ENCODE measurements at places on chromosomes 12 and 14.

DNA sequence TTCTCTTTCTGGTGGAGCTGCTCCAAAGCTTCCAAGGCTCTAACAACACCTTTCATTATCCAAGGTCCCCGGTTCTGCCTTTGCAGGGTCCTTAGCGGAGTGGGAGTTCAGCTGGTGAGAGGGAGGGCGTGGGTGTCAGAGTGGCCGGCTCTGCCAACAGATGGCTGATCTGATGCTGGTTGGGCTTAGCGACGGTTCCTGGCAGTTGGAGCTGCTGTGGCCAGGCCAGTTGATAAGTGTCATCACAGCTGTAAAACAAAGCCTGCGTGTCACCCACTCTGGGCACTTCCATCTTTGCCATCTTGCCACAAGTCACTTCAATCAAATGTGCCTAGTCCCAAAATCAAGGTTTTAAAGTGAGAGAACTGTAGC, 36.3 kb downstream of the RIN3 start:
- no peak for DNase-seq

DNA sequence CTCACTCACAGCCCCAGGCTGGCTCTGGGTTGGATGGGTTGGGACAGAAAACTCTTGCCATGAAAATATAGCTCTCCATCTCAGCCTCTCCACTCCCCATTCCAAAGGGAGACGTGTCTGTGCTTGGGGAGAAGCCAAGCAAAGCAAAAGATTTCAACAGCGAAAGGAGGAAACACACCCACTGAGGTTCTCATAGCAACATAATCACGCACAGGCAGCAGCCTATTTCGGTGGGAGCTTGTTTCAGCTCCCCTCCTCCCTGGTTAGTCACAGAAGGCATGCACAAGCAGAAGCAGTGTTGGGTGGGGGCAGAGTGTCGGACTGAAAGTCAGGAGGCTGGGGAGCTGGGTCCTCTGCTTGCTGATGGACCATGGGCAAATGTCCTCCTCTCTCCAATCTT, 1.9 kb upstream of the PRMT8 start:
- DNase-seq, result no peak

DNA sequence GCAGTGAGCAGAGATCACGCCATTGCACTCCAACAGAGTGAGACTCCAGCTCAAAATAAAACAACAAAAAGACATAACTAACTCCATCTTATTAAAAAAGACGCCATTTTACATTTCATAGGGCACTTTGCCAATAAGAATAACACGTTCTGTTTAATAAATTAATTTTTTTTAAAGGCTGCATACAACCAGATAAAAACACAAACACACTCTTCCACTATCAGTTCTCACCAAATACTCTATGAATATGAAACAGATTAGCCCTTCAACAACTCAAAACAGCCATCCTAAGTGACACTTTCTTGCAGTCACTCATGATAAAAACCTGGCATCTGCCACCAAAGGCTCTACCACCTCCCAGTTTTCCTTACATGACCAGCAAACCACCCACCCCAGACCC, 16.1 kb downstream of the AICDA start:
- no peak for DNase-seq

- no peak for DNase-seq
Observed at GRCh38 chr12:101566318-101566717, 28.5 kb upstream of the MYBPC1 start.

- DNase-seq, result no peak
Observed at GRCh38 chr12:120999191-121000120, 16.8 kb downstream of the C12orf43 start.

DNA sequence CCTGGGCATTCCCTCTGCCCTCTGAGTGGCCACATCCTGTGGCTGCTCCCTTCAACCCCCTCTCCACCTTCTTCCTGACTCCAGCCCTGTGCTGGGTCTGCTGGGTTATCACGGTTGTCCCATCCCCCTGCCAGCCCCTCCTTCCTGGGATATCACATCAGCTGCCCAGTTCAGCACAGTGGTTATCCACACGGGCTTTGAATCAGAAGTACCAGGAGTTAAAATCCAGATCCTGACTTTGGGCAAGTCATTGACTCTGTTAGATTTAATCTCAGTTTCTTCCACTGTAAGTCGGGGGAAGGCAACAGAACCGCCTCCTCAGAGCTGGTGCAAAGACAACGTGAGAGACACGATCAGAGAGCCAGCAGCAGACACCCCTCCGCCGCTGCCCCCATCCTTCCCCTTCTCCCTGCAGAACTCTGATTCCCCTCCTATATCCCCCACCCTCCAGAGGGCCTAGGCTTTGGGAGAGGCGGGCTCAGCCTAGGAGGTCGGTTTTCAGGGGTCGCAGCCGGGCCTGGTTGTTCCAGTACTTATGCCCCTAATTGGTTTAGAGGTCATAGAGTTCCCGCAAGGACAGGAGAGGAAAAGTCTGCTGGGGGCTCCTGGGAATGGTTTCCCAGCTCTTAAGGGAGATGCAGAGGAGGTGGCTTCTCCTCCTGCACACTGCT, 42.5 kb downstream of the PRIMA1 start:
- no peak for DNase-seq

DNA sequence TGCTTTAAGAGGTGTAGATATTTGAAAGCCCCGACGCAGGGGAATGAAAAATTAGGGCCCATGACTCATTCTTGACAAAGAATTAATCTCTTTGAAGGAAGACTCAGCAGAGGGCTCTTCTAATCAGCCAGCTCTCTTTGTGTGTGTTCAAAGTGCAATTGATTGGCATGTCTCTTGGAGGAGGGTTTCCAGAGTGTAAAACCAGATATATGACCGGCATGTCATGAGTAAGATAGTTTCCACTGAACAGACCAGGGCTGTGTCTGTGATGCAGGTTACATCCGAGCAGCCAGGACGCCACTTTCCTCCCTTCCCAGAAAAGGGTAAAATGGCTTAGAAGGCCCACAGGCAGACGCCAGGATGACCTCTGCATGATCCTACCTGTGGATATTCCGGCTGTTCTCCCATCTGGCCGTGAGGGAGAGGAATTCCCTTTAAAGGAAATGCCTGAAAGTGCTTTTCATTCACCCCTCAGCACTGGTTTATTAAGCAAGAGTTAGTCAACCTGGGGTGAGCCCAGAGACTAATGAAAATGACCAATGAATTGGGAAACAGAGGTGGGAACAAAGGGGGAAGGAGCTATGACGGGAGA, 7.2 kb upstream of the KRT75 start:
- no peak for DNase-seq

- DNase-seq, result no peak
Observed at GRCh38 chr12:42932936-42933335, 343.4 kb upstream of the PRICKLE1 start.

- no peak for DNase-seq
Observed at GRCh38 chr14:74702293-74702692, 10.6 kb downstream of the AREL1 start.

DNA sequence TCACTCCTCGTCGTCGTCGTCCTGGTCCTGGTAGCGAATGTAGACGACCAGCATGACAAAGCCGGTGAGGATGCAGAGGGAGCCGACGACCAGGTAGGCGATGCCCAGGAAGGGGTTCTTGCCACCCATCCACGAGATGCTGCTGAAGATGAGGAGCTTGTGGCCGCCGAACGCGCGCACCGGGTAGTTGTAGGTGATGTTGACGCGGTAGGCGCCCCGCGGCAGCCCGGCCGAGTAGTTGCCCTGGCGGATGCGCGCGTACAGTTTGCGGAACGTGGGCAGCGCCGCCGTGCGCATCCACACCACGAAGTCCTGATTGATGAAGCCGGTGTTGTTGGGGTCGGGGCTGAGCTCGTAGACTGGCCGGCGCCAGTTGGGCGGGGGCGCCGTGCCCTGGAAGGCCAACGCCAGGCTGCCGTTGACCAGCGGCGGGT, 1.0 kb downstream of the TMEM30B start:
- peak; percentile 25 for DNase-seq

- no peak for DNase-seq
Observed at GRCh38 chr12:45879363-45879895, 110.9 kb downstream of the SCAF11 start.

- no peak for DNase-seq
Observed at GRCh38 chr12:128025589-128026245, 241.3 kb upstream of the TMEM132C start.

GRCh38 chr12:6697584-6698351, 2.8 kb downstream of the PIANP start:
- no peak for DNase-seq

DNA sequence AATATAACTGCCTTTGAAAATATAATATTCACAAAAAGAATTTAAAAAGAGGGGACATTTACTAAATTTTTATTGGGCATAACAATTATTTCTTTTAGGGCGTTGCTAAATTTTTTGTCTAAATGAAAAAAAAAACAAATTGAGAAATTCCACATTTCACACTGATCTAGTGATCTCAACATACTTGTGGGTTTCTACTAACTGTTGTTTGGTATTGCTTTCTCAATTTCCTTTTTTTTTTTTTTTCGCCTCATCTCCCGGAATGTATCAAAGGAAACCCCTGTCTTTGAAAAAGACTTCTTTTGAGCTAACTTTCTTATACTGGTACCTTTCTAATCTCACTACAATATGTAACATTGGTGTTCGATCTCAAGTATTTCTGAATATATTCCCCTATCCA, at the start of gene CLEC4D:
TSS of gene CLEC4D (plus strand) at position 248 of the 400 bp plus-strand sequence. CDS start 230 bp downstream, outside the sequence.
- DNase-seq, result no peak

DNA sequence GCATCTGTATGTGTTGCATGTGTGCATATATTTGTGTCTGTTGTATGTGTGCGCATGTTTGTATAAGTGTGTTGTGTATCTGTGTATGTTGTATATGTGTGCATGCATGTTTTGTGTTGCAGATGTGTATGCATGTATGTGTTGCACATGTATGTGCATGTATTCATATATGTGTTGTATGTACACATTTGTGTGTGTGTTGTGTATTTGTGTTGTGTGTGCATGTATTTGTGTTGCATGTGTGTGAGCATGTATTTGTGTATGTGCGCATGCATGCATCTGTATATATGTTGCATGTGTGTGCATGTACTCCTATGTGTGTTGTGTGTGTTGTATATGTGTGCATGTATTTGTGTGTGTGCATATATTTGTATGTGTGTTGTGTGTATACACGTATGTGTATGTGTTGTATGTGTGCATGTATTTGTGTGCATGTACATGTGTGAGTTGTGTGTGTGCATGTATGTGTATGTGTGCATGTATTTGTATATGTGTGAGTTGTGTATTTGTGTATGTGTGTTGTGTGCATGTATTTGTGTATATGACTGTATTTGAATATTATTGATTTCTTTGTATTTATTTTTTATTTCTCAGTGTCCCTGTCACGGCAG, 16.8 kb downstream of the SLC8B1 start:
- DNase-seq, result no peak

DNA sequence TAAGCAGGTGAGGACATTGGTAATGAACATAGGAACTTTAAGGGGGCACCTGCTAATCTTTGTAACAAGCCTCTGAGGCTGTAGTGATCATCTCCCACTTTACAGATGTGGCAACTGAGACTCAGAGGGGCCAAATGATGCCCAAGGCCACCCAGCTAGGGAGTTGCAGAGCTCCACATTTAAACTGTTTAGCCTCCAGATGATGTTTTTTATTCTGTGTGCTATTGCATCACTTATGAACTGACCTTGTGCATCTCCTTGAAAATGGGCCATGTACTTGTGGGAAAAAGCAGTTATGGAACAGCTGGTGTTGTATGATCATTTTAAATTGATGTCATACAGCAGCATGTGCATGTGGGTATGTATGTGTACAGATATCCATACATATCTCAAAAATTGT, 41.4 kb downstream of the TPCN1 start:
- DNase-seq, result no peak

- DNase-seq, result no peak
Observed at GRCh38 chr12:68641138-68641537, 30.4 kb downstream of the RAP1B start.

DNA sequence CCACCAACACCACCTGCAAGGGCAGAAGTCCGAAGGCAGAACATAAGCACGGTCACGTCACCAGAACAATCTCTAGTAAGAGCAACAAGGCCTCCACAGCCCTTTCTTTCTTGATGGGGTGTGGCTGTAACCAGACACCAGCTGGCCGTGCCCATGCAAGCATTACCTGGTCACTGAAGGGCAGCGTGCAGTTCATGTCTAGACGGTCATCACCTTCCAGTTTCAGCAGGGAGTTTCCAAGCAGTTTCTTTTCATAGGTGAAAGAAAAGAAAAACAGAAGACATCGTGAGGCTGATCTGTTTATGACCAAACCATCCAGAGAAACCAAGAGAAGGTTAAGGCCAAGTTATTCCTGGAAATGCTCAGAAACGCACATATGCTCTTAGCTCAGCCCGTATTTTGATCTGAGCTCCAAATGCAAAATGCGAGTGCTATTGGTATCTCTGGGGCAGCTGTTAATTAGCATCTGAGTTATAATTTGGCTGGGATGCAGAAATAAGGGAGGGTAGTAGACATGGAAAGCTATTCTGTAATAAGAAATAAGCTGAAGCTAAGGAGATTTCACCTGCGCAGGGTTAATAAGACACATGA, 42.5 kb downstream of the PRKAB1 start:
- DNase-seq, result no peak

DNA sequence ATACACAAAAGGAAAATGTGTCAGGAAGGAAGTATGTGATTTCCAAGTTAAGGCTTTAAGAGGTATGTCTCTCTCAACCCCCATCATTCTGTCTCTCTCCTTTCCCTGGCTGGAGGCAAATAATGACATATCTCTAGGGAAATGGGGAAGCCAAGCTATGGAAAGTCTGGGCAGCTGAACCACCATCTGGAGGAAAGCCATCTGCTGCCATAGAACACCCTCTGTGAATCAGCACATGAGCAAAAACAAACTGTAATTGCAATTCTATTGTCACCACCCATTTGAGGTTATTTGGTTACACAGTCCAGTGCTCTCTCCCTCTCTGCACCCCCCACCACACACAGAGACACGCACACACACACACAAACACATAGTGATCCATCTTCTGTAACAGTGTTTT, 766.2 kb downstream of the FLRT2 start:
- no peak for DNase-seq
